LHCN-M2 (cell line): ENCODE measurements at places on chromosomes 7 and 10. TPM values are rescaled to one million over a fixed set of nuclear protein-coding genes. Genes with fewer than 3 reads are reported as not detected.

Gene ABCB8
- 61.1 and 64.0 TPM in 2 replicates for total RNA-seq

Gene CALY
- not detected in 2 replicates for total RNA-seq

Gene LGI1
- not detected in 2 replicates for total RNA-seq

Gene ANXA11
- total RNA-seq, result 55.9 and 84.7 TPM in 2 replicates

Gene CACNB2
- total RNA-seq, result not detected in 2 replicates

Gene INMT
- 1.4 and 1.7 TPM in 2 replicates for total RNA-seq

Gene PODXL
- 2.2 and 3.1 TPM in 2 replicates for total RNA-seq

Gene PDE6C
- total RNA-seq, result not detected in 2 replicates

Gene OPALIN
- not detected in 2 replicates for total RNA-seq

GRCh38 chr10:100350914-100351485, 4.0 kb downstream of the SCD start:
- DNase-seq, result no peak

GRCh38 chr7:45146531-45147379, 10.8 kb upstream of the RAMP3 start:
- no peak for DNase-seq

GRCh38 chr7:39624442-39624807, 1.1 kb downstream of the RALA start:
- DNase-seq, result peak; percentile 49

GRCh38 chr10:45473126-45473525, 99.1 kb downstream of the ALOX5 start:
- DNase-seq, result no peak

GRCh38 chr7:4799508-4800268, 24.3 kb downstream of the AP5Z1 start:
- DNase-seq, result no peak

DNA sequence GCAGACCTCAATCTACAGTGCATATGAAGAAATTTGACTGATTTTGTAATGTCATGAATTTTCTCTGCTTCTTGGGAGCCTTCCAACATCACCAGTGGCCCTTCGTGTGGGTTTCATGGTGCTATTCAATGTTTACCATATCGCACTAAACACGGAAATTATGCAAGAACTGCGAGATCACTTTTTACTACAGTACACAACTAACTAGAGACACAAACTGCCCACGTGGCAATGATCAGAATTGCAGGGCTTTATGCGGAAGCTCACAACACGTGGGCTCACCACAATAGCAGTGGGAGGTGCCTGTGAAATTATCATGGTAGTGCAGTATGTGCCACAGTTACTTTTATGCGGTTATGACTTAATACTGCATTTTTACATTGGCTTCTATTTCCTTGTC, 449.7 kb upstream of the KLF6 start:
- no peak for DNase-seq

DNA sequence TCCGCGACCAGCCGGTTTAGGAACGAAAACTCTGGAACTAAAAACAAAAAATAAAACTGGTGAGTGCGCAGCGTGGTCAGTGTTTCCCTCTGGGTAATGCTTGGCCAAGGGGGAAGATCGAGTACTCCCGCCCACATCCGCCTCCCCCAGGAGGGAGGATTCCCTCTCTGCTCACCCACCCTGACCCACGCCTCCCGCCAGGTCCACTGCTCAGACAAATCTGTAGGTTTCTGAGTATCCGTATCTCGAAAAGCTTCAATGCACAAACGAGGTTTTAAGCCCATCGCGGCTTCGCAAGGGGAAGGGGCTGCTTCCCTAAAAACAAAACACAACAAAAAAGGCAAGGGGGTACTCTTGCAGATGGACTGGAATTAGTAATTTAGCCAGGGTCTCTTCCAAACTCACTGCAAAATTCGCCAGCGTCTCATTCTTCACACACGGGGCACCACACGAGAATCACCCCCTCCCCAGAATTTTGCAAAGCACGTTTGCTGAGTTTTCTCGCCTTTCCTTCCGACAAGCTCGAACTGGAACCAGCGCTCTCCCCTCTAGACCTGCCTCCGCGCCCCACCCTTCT, 75.2 kb downstream of the INSIG1 start:
- DNase-seq, result no peak

DNA sequence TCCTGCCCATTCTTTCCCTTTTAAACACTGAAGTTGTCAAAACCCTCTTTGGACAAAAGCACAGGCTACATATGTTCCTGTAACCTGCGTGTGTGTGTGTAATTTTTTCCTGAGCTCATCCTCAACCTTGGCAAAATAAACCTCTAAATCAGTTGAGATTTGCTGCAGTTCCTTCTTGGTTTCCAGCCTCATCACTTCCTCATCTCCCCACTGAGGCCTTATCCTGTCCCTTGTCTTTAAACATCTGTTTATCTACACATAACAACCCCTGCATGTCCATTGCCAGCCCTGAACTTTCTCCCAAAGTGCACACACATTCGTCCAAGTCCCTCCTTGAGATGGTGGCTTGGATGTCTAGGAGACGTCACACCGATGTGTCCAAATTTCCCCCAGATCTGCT, 35.5 kb downstream of the LYZL2 start:
- no peak for DNase-seq

DNA sequence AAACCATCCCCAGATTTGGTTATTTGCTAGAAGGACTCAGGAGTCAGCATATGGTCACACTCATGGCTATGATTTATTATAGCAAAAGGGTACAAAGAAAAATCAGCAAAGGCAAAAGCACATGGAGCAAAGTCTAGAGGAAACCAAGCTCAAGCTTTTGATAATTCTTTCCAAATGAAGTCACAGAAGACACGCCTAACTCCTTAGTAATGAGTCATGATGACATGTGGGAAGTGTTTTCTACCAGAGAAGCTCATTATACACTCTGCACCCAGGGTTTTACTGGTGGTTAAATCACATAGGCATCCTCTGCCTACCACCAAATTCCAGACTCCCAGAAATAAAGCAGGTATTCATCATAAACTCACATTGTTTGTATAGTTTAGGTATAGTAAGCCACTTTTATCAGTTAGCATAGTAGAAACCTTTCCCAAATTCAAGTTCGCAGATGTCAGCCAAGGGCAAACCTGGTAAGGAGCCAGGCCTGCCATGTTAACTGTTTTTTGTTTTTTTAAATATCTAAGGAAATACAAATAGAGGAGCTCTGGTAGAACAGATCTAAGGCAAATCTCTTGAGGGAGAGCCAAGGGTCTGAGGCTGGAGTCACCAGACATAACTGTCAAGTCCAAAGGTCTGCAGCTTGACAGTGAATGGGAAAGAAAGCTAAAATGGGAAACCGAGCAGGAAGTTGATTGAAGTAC, 15.4 kb upstream of the HIBADH start:
- peak; percentile 98 for DNase-seq

GRCh38 chr10:119104654-119105015, 722 bp downstream of the DENND10 start:
- peak; percentile 13 for DNase-seq
